ENCODE measurements at places on chromosomes 2 and 18.

GRCh38 chr2:48482313-48482712, 47.6 kb upstream of the STON1 start:
- DNase-seq, result no peak

GRCh38 chr18:45054636-45055035, 373.9 kb downstream of the SETBP1 start:
- no peak for DNase-seq

GRCh38 chr2:136149011-136149410, 31.1 kb upstream of the CXCR4 start:
- no peak for DNase-seq

DNA sequence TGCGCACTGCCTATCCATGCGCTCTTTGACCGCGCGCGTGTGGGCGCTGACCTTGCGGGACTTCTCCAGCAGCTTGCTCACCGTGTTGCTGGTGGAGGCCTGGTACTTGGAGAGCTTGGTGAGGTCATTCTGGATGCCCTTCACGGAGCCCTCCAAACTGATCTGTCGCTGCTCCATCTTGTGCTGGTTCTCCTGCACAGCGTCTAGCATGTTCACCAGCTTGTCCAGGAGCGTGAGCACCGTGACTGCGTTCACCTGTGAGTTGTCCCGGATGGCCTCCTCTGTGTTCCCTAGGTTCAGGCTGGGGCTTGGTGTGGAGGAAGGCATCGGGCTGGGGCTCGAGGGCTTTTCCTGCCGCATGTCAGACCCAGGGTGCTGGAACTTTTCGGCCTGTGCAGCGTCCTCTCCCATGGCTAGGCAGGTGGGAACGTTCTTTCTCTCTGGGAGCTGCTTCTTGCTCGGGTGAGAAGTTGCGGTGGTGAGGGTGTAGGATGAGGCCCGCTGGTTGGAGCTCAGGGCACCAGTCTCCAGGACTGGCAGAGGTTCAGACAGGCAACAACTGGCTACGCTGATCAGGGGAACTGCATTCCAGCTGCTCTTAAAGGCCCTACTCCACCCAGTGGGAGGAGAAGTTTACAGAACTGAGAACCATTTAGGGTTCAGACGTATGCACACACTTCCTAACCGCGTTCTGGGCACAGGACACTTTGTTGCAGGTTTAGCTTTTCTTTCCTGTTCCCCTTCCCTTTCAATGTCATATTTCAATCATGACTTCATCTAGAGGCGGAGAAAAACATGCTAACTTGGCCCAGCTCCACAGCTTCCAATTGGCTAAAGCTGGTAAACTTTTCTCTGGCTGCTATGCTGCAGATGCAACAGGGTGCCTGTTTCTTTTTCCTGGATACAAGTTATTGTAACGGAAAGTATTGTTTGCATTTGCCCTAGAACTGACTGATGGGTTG, at the start of gene CAVIN2:
Gene CAVIN2 (minus strand): TSS at position 574 of the 962 bp plus-strand sequence. CDS start 163 bp downstream, at position 411.
- DNase-seq, result no peak

DNA sequence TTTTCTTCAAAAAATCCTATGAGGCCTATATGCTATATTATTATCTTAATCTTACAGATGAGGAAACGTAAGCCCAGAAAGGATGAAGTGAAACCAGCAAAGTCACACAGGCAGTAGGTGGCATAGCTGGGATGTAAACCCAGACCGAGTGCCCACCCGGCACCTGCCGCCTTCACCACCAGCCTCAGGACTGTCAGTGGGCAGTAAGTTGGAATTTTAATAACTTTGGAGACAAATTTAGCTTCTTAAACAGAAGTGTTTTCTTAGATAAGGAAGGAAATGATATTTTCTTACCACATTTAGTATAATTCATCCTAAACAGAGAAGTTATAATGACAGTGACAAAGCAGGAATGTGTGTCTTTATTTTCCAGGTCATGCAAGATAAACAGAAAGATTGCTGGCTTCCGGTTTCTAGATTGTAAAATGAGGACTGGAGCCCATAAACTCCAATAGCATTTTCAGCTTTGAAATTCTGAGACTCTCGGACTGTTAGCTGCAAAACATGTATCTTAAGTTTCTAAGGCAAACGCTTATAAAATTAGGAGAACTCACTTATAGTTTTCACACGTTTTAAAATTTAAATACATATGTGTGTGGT, 59.3 kb downstream of the CD8B2 start:
- DNase-seq, result no peak

DNA sequence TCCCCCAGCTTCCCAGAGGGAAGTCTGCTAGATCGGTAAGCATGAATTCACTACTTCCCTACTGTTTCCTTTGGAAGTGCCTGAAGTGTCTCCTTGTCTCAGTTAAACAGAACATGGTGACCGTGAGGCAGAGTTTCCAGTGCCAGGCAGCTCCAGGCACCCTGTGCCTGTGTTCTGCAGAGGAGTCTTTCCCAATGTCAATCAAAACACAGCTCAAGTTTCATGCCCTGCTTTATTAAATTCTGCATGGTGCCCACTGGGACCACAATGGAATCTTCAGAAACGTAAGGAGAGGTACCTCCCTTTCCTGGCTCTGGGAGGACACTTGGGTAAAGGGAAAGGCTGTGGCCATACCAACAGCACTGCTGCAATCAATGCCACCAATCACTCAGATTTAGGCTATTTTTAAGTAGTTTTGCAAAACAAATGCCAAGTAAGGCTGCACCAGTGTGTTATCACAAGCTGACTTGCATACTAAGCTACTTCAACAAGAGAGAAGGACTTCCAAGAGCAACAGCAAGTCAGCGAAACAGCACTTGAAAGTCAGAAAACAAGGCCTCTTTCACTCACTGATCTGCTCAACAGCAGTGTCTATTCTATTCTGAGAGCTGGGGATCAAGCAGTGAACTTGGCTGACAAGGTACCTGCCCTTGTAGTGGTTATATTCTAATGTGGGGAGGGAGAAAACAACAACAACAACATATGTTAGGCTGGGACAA, 14.9 kb downstream of the LPIN2 start:
- DNase-seq, result no peak

DNA sequence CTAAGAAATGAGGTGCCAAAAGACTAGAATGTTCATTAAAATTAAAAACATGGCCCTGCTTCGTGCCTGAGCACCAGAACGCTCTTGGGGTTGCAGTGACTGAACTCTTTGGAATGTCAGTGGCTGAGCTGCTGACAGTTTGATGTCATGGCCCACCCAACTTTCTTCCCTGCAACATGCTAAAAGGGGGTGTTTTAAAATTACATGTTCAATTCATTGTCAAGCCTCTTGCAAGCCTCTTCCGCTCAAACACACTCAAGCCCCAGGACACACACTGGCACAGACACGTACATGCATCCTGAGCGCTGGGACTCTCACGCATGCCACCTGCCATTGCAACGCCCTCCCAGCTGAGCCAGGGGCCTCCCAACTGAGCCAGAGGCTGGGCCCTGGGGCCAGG, 12.6 kb downstream of the RUFY4 start:
- DNase-seq, result no peak

- DNase-seq, result peak; percentile 38
Observed at GRCh38 chr18:5295231-5295920, at the start of gene ZBTB14. Gene ZBTB14 (minus strand): TSS chr18:5295726. CDS start chr18:5293246, 2,480 bp downstream.

GRCh38 chr2:103809941-103810441, 1043.9 kb upstream of the POU3F3 start:
- no peak for DNase-seq

DNA sequence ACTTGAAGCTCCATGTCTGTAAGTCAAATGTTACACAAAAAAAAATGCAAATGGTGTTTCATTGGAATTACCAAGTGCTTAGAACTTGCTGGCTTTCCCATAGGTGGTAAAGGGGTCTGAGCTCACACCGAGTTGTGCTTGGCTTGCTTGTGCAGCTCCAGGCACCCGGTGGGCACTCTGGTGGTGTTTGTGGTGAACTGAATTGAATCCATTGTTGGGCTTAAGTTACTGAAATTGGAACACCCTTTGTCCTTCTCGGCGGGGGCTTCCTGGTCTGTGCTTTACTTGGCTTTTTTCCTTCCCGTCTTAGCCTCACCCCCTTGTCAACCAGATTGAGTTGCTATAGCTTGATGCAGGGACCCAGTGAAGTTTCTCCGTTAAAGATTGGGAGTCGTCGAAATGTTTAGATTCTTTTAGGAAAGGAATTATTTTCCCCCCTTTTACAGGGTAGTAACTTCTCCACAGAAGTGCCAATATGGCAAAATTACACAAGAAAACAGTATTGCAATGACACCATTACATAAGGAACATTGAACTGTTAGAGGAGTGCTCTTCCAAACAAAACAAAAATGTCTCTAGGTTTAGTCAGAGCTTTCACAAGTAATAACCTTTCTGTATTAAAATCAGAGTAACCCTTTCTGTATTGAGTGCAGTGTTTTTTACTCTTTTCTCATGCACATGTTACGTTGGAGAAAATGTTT, 97.9 kb upstream of the IL1R2 start:
- no peak for DNase-seq

DNA sequence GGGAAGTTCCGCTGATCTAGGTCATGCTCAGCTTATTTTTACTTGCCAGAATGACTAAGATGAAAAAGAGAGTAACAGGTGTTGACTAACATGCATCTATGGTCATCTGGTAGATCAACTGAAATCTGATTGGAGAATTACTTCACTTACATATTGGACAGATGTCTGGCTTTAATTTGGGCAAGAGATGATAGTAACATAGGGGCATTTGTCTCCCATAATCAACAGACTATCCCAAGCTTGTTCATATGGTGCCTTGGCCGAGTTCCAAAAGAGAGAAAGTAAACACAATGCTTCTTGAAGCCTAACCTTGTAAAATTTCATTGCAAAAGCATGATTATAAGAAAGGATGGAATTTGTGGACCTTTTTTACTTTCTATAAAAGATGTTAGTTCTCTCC, 503.7 kb downstream of the ADCYAP1 start:
- DNase-seq, result no peak

DNA sequence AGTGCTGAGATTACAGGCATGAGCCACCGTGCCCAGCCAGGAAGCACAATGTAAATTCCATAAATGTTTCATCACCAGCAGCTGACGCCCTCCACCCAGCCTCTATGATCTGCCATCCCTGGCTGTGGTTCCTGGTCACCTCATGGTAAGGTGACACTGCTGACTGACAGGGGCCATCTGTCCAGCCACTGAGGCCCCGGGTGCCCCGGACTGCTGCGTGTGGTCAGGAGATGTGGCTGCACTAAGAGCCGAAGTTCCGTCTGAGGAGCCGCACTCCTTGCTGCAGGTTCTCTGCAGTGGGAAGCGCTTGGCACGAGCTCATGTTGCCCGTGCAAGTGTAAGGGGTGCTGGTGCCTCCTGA, 10.9 kb downstream of the NTSR2 start:
- DNase-seq, result no peak

- DNase-seq, result no peak
Observed at GRCh38 chr2:135904341-135904989, 28.2 kb upstream of the MCM6 start.

DNA sequence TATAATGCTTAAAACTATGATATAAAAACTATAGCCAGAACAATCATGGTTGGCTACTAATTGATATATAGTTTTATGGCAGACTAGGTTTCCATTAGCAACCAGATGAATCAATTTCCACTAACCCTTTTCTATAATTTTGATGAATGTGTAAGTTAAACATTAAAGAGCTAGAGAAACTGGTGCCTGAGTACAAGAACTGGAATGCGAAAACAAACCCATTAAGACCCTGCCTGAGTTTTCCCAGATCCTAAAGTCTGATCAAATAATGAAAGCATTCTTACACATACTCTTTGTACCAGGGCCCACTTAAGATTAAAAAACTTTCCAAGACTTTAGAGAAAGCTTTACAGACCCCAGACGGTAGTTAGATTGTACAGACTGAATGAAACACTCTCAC, 21.3 kb downstream of the MRPL19 start:
- no peak for DNase-seq

DNA sequence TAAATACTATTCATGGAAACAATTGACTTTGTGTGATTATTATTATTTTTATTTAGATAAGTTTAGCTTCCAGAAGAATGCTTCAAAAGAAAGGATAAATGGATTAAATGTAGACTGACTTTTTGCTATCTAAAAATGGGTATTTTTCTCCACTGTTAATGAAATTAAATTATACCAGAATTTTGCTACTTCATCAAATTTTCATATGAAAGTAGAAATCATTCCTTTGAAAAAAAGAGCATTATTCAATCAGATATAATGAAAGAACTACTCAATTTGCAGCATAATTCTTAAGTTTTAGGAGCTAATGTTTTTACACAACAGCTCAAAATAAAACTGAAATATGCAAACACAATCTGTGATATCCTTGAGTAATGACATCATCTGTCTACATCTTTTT, 1424.6 kb downstream of the DPP10 start:
- DNase-seq, result no peak

Measured in stimulated activated CD4-positive, alpha-beta T cell treated with anti-CD3 and anti-CD28 coated beads, Interleukin-12 subunit alpha, Interleukin-12 subunit beta, amount 100 ng/mL, for 24 hours (primary cell).